GOT3 (cell line): ENCODE measurements at places on chromosomes 16 and 17.

DNA sequence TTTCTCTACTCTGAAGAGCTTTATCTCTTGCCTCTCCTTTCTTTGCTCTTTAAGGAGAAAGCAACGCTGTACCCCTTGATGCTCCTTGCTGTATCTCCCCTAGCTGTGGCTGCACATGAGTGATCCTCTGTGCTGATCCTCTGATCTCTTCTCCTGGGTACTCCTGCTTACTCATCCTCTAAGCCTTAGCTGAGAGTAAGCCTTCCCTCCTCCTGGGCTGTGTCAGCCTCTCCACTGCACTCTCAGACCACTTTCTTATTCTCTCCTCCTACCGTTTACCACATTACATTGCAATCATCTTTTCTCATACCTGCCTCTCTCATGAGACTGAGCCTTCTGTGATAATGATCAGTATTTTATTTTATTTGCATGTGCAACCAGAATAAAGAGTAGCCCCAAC lies 25.1 kb downstream of the SOX9 start:
- DNase-seq, result no peak

DNA sequence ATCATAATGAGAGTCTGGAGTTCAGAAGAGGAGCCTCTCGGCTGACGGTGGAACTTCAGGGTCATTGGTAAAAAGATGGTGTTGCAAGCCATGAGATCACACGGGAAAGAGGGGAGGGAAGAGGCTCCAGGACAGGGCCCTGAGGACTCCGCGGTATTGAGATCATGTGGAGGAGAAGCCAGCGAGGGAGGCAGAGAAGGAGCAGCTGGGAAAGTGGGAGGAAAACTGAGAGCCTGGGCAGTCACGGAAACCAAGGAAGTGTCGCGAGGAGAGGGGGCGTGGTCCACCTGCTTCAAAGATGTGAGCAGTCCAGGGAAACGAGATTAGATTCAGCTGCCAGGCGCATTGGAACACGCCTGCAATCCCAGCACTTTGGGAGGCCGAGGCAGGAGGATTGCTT lies 27.7 kb upstream of the SBK1 start:
- DNase-seq, result no peak

DNA sequence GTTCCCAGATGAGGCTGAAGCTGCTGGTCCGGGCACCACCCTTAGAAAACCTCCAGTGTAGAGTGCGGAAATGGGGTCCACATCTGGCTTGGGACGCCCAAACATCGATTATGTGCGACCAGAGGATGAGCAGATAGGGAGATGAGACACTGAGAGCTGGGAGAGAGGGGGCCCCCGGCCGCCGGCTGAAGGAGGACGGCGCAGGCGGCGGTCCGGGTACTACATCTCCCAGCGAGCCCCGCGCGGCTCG lies 182 bp upstream of the SPECC1 start:
- DNase-seq, result no peak

GRCh38 chr16:82263521-82264143 lies 93.6 kb upstream of the MPHOSPH6 start:
- peak; percentile 2 for DNase-seq

- DNase-seq, result no peak
These were observed 15.4 kb upstream of the KIF2B start for GRCh38 chr17:53807286-53807685.

- no peak for DNase-seq
These were observed 42.9 kb downstream of the USP10 start for GRCh38 chr16:84742641-84743092.

DNA sequence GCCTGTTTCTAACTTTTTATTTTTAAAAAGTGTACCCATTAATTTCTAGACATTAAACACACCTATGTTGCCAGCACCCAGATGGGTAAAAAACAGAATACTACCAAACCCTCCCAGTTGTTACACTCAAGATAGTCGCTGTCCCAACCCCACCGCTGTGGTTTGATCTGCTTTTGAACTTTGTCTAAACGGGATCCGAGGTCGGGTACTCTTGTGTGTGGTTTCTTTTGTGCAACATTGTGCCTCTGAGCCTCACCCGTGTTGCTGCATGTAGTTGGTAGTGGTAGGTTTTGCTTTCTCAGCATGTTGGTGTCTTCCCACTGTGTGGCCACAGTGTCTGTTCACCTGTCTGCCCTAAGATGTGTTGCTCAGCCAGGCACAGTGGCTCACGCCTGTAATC lies 4.3 kb downstream of the KLHL36 start:
- no peak for DNase-seq

DNA sequence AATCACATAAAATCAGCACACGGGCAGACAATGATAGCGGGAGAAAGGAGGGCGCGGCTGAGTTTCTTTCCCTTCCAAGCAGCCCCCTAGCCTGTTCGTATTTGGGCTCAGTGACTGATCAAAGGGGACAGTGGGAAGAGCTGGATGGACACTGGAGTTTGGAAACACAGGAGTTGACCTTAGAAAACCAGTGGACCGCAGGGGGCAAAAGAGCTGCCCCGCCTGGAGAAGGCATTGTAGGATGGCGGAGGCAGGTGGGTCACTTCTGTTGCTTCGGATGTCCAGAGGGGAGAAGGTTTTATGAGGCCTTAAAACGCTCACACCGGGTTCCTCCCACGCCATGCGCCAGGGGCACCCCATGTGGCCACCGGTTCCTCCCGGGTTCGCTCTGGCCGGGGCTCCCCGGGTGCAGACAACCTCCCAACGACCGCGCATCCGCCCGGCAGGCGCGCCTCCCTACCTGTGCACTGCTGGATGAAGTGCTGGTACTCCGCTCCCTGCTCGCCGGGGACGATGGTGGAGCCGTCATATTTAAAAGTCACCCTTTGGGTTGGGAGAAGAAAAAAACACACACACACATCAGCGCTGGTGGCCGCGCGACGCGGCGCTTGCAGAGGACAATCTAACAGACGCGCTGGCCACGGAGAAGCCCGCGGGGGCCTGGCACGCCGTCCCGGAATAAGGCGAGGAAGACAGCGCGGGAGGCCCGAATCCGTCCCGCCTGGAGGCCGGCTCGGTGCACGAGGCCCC lies 662 bp downstream of the COTL1 start:
- DNase-seq, result no peak

GRCh38 chr17:7315570-7316235 lies 543 bp upstream of the GPS2 start:
- no peak for DNase-seq

DNA sequence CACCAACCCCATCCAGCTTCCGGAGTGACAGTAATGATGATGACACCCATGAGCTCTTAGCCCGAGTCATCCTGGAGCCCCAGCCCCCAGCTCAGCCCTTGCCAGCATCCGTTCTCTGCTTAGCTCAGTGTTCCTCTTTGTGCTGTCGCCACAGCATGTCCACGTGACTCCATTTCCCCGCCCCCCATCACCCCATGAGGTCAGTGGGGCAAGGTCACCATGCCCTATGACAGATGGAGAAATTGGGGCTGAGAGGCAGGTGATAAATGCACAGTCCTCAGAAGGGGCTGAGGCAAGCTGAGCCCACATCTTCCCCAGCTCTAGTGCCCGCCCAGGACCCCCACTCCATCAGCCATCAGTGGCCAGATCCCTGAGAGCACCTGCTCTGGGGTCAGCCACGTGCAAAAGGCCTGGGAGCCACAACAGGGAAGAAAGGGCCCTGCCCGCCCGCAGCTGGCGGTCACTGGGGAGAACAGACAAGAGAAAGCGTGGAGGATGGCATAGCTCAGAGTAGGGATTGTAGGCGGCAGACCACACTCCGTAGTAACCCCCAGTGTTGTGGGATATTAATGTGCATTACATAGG lies 17.1 kb downstream of the ITGB4 start:
- DNase-seq, result no peak

- no peak for DNase-seq
These were observed 380.6 kb downstream of the CPPED1 start for GRCh38 chr16:12423131-12423530.

DNA sequence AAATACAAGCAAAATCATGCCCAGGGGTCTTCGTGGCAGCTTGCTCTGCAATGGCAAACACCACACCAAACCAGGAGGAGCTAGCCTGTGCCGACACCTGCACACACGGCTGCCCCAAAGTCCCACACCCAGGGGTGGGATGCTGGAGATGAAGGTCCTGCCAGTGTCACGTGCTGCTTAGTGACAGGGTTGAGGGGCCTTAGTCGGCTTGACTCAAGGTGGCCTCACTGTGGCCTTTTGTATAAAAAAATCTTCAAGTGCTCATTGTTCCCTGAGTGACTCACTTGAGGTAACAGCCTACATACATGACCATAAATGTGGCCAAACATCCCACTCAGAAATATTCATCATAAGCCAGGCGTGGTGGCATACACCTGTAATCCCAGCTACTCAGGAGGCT lies 7.3 kb downstream of the TRIM65 start:
- no peak for DNase-seq

- DNase-seq, result no peak
These were observed 208.4 kb downstream of the IRF8 start for GRCh38 chr16:86107215-86107825.

- DNase-seq, result no peak
These were observed 8.4 kb downstream of the FSCN2 start for GRCh38 chr17:81536299-81537290.

- DNase-seq, result no peak
These were observed 83.2 kb downstream of the NTN1 start for GRCh38 chr17:9104370-9105041.

- DNase-seq, result no peak
These were observed 30.6 kb downstream of the ZNF750 start for GRCh38 chr17:82808921-82809905.
